WTC11 (cell line): ENCODE measurements at places on chromosomes 3 and 15.

GRCh38 chr3:151964743-151965142 is 91.3 kb downstream of the SUCNR1 start:
- DNase-seq: no peak

- DNase-seq: no peak
Observed at GRCh38 chr3:140164922-140165590, 230.1 kb downstream of the CLSTN2 start.

DNA sequence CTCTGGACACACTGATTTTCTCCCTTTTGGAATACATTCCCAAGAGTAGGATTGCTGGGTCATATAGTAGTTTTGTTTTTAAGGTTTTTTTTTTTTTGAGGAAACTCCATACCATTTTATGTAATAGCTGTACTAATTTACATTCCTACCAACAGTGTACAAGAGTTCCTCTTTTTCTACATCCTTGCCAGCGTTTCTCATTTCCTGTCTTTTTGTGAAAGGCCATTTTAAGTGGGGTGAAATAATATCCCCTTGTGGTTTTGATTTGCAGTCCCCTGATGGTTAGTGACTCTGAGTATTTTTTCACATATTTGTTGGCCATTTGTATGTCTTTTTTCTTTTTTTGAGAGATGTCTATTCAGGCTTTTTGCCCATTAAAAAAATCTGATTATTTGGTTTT is 1205.5 kb downstream of the ROBO1 start:
- DNase-seq: no peak

GRCh38 chr15:78037328-78037727 is 40.2 kb downstream of the TBC1D2B start:
- no peak for DNase-seq
